T47D (cell line): ENCODE measurements at places on chromosomes 3 and 15.

DNA sequence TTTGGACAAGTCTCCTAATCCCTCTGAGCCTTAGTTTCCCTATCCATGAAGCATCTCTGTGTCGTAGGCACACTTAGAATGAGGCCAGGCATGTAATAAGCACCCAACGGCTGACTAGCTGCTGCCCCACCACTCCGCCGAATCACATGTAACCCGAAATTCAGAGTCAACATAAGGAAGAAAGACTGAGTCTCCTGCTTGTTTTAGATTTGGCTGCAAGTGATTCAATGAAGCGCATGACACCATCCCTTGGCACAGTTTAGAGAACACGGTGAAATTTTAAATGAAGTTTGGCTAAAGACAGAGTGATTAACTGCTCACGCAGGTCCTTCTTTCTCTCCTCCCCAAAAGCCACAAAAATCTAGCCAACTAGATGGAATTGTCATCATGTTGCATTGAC, 279.2 kb downstream of the TLE3 start:
- no peak for DNase-seq

DNA sequence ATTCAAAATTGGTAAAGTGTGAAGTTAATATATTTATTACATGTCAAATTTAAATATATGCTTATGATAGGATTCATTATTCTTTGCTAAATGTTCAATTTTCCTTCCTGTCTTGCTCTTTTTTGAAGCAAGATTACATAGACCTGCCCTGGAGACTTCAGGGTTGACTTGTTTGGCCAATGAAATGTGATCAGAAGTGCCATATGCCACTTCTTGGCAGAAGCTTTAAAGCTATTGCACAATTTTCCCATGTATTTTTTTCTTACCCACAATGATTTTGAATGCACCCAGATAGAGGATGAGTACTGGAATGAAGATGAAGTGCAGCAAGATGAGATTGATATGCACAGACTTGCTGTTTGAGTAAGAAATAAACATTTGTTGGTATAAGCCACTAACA, 406.3 kb upstream of the BCHE start:
- DNase-seq = no peak

DNA sequence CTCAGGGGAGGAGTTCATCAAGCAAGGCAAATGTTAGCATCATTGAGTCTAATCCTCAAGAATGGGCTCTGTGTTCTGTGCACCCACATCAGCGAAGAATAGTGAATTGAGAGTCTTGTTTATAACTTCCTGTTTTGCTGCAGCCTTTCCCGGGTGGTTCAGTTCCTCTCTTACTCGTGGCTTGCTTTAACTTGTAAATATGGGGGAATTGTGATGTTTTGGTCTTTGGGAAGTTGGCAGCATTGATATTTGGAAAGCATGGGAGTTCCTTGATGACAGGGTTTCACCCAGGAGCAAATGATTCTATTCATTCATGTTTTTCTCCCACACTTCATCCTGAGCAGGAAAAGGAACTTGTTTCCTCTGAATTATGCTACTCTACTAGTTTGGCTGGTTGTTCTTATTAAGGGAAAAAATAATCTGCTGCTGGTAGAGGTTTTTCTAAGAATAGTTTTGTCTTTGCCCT, 40.4 kb downstream of the GPD1L start:
- peak; percentile 19 for DNase-seq

- DNase-seq = no peak
Measured at GRCh38 chr3:129596194-129597086, 10.0 kb downstream of the PLXND1 start.

- peak; percentile 80 for DNase-seq
Measured at GRCh38 chr3:48989796-48990635, at the start of gene P4HTM. Gene P4HTM, plus strand, starts transcription at chr3:48990241. Its CDS starts 16 bp downstream, at chr3:48990257.

- no peak for DNase-seq
Measured at GRCh38 chr3:20186600-20187004, 596 bp upstream of the SGO1 start.

GRCh38 chr3:61572879-61573278, 11.5 kb downstream of the PTPRG start:
- DNase-seq = no peak
